ENCODE measurements at places on chromosomes 16 and 17.

DNA sequence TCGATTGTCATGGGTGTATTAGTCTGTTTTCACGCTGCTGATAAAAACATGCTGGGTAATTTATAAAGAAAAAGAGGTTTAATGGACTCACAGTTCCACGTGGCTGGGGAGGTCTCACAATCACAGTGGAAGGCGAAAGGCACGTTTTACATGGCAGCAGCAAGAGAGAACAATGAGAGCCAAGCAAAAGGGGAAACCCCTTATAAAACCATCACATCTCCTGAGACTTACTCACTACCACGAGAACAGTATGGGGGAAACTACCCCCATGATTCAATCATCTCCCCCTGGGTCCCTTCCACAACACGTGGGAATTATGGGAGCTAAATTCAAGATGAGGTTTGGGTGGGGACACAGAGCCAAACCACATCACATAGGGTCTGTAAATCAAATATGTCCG, 167.4 kb upstream of the XYLT1 start:
- DNase-seq, result no peak

- DNase-seq, result no peak
Measured at GRCh38 chr16:67468731-67469130, 12.2 kb downstream of the ATP6V0D1 start.

DNA sequence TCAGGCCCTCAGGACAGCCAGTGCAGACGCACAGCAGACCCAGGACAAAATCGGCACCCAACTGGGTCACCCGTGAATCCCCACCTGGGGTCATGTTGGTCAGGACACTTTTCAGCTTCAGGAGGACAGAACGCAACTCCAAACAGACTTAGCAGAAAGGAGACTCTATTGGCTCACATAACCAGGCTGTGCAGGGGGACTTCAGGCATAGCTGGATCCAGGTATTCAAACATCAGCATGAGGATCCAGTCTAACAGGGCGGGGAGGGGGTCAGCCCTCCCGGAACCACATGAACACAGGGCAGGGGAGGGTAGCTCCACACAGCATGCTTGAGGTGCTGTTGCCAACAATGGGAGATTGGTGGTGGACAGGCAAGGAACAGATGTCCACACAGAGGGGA, 22.0 kb downstream of the ZNF469 start:
- DNase-seq, result no peak

- DNase-seq, result peak; percentile 19
Measured at GRCh38 chr17:64133546-64134215, 3.7 kb upstream of the ERN1 start.

GRCh38 chr16:46632778-46633733, 11.9 kb upstream of the SHCBP1 start:
- peak; percentile 11 for DNase-seq

GRCh38 chr16:2429771-2430663, 770 bp downstream of the CCNF start:
- no peak for DNase-seq

- DNase-seq, result no peak
Measured at GRCh38 chr16:81632392-81633146, 146.5 kb upstream of the PLCG2 start.

GRCh38 chr17:63221939-63222338, 224.2 kb downstream of the CYB561 start:
- DNase-seq, result no peak

GRCh38 chr17:75721463-75722011, 278 bp downstream of the ITGB4 start:
- DNase-seq, result no peak

GRCh38 chr17:34485999-34486398, 93.4 kb upstream of the TMEM132E start:
- no peak for DNase-seq

DNA sequence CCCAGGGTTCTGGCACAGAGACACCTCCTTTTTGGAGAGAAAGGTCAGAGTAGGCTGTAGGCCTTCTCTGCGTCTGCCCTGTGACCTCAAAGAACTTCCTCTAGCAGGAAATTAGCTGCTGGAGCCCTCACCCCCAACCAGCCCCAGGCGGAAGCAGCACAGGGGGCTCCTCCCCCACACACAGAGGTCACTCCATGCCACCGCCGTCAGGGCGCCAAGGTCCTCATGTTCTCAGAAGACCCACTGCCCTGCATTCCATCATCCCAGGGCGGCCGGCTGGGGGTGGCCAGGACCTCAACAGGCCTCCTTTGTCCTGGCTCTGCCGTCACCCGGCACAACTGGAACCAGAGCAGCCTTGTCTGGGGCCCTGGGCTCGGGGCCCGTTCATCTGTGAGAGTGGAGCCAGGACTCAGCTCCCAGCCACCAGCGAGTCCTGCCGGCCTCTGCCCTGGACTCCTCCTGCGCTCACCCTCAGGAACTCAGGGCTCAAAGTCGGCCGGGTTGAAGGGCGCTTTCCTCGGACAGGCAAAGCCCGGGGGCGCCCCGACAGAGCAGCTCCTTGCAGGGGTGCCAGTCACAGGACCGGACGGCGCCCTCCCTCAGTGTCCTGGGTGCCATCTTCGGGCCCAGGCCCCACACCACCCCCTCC, 1.2 kb downstream of the TMC6 start:
- no peak for DNase-seq

DNA sequence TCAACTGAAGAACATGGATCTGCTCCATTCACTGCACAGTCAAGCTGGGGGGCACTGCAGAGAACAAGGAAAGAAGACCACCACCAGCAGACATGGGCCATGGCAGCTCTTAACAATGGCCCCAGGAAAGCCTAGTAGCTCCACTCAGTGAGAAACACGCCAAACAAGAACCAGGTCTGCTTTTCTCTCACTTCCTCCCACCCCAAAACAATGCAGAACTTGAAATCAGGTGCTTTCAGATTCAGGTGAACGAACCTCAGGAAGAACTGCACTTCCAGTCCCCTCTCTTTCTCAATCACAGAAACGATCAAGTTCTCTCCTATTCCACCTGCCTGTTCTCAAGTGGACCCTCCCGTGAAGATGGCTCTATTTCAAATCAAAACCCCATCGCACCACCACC, 155.6 kb downstream of the GRIN2A start:
- no peak for DNase-seq

GRCh38 chr17:50272711-50273653, 1.3 kb upstream of the TMEM92 start:
- no peak for DNase-seq

DNA sequence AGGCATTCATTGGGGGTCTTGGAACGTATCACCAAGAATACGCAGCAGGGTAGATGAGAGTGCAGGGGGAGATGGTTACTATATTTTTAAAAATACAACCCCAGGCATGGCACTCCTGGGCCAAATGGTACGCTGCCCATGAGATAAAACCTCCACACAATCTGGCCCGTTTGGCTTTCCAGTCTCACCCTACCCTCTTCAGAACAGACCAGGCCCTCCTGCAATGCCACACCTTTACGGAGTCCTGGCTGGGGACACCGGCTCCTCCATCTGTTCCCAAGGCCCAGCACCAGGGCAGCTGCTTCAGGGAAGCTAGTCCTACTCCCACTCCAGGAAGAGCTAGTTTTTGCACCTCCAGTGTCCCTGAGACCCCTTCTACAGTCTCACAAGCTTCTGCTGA, 24.4 kb downstream of the SNN start:
- DNase-seq, result no peak

DNA sequence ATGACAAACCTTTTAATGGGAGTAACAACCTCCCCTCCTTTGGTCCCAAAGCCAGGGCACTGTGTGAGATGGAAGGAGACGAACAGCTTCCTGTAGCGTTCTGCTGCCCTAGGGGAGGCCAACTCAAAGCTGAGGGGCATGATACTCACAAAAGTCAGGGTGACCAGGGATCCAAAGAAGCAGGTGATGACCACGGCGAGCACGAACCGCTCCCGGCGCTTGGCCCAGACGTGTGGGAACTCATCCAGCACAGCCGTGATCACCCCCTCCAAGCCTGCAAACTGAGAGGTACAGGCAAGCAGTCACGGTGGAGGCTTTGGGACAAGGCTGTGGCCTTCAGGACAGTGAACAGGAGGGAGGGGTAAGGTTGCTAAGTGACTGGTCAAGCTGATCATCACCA, 25.1 kb downstream of the SLC6A4 start:
- no peak for DNase-seq

DNA sequence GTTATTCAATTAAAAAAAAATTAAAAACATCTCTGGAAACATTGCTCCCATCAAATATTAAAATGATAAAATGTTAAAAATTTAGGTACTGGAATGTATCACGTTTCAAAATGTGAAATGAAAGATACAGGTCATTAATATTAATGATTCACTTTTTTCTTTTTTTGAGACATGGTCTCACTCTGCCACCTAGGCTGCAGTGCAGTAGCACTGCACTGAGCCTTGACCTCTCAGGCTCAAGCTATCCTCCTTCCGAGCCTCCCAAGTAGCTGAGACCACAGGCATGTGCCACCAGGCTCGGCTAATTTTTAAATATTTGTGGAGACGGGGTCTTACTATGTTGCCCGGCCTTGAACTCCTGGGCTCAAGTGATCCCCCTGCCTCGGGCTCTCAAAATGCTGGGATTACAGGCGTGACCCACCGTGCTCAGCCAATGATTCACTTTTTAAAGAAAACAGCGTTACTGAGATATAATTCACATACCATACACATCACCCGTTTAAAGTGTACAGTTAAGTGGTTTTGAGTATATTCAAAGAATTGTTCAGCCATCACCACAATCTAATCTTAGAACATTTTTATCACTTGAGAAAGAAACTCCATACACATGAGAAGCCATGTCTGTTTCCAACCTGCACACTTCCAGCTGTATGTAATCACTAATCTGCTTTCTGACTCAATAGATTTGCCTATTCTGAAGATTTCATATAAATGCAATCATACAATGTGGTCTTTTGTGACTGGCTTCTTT, 19.1 kb upstream of the NETO2 start:
- no peak for DNase-seq

DNA sequence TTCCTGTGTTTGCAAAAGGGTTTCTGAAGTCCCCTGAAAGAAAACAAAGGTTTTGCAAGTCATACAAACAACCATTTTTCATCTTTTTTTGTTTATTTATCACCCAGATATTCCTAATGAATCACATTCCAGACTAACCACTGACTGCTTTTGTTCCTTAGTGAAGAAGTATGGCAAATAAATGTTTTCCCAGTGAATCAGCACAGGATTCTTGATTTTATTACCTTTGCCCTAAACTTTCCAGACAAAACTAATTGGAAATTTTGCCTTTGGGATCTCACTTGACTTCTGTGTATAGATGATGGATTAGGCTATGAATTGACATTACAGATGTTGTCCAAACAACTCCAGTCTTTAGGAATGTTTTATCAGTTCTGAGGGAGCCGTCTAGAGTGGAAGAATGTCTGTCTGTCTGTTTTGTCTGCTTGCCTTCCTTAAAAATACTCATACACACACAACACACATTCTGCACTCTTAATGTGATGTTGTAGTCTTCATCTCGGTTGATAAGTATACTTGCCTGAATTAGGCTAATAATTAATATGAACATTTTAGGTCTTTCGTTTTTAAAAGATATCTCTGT, 48.9 kb downstream of the VMP1 start:
- no peak for DNase-seq

DNA sequence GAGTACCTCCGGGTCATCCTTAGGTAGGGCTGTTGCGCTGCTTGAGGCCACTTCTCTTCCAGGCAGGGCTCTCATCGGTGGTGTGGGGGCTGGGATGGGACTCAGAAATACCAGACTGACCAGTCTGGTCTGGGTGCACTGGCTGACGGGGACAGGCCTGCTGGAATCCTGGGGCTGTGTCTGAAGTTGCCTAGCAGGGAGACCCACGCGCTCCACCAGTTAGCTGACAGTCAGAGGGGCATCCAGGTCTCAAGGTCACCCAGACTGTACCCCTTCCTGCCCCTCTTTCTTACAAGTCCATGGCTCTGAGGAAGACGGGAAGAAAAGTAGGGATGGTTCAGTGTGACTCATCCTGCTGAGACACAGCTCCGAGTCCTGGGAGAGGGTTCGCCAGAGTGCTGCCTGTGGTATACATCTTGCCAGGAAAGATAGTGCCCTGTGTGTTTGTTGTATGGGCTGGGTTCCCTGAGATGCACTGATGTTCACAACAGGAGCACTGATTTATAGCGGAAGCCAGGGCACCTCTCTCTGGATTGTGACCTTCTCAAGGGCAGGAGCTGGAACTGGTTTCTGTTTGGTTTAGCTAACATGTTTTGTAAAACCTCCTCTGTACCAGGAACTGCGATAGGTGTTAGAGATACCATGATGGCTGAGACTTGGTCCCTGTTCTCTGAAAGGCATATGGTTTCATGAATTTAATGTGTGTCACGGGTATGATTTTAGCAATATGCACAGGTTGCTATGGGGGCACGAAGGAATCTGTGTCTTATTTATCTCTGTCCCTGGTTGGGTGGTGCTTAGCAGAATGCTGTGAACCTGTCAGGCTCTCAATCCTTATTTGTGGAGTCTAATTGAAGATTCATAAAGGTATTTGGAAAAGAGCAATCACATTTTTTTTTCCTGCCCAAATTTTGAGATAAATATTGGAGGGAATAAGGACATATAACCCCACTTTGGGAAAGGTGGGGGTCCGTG, 97.5 kb downstream of the OR1D5 start:
- DNase-seq, result no peak

GRCh38 chr16:10040136-10041080, 141.8 kb downstream of the GRIN2A start:
- DNase-seq, result no peak

DNA sequence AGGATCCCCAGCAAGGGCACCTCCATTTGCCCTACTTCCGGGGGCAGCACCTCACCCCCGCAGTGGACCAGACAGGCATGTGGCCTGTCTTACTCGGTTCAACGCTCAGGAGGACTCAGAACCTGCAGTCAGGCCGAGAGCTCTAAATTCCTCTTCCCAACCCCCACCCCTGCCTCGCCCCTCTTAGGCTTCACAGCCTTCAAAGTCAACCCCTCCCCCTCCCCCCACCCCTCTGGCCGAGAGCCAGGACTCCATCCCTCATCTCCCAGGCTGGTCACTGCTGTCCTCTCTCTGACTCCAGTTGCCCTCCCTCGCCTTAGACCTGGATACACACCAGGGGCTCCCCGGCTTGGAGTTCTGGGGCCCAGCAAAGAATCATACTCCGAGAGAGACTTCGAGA, 8.1 kb upstream of the HS3ST6 start:
- no peak for DNase-seq
